ENCODE measurements at places on chromosomes 7 and 10.

- no peak for DNase-seq
These were observed 189.7 kb downstream of the CCDC3 start for GRCh38 chr10:12811826-12812225.

DNA sequence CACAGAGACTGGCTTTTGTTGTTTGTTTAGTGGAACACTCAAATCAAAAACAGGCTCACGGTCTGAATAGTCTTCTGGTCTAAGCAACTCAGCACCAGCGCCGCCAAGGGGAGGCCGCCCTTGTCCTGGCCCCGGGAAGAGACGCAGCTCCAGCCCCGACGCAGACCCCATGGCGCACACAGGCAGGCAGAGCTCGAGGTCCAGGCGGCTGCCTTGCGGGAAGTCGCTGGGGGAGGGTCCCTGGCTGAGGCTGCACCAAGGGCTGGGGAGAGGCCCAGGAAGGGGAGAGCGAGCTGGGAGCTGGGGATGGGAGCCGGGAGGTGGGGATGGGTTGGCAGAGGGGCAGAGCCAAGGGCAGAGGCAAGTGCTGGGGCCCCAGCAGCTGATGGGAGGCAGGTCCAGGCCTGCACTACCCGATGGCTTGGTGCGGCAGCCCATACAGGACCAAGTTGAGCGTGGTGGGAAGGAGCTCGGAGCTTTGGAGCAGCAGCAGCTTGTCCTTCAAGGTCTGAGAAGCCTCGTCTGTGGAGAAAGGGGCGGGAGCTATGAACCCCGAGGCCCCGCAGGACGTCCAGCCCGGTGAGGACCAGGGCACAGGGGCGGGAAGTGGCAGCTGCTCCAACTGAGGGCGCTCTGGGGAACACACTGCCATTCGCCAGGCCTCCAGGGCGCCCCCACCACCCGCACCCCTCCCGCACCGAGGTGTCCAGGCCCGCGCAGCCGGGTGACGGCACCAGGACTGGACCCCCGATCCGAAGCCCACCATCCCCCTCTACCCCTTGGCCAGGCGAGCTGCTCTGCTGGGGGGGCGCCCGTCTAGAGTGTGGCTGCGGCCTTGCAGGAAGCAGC, 22.7 kb upstream of the NKX6-2 start:
- no peak for DNase-seq

DNA sequence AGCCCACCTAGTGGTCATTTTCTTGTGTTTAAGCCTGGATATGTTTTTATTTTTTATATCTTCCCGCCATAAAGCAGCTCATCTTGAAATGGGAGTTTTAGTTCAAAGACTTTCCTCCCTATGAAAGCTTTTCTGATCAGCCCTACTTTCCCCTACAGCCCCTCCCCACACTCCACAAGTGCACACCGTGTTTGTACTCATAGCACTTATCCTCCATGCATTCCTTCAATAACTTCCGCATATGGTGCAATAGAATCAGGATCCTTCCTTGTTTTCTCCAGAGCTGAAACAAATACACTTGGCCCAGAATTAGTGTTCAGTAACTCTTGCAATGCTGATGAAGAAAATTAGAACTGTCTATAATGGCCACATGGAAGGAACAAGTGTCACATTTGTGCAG, 235.9 kb downstream of the KCNMA1 start:
- no peak for DNase-seq

DNA sequence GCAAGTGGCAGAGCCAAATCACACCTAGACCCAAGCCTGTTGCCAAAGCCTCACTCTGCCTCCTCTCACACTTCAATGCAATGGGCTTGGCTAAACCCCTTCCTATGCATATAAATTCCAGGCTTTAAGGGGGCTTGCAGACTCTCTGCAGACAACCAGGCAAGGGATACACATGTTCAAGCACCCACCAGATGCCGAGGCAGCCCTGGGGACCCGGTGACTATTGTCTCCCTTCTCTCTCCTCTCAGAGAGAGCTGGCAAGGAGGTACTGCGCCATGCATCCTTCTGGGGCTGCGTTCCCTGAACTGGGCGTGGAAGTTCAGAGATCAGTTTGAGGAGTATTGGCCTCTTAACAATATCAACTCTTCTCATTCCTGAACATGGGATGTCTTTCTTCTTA, 131.2 kb downstream of the ARHGAP22 start:
- no peak for DNase-seq

GRCh38 chr7:20131776-20132175, 85.4 kb downstream of the MACC1 start:
- DNase-seq, result no peak

- DNase-seq, result no peak
These were observed 127.6 kb upstream of the CXCL12 start for GRCh38 chr10:44512431-44513022.

DNA sequence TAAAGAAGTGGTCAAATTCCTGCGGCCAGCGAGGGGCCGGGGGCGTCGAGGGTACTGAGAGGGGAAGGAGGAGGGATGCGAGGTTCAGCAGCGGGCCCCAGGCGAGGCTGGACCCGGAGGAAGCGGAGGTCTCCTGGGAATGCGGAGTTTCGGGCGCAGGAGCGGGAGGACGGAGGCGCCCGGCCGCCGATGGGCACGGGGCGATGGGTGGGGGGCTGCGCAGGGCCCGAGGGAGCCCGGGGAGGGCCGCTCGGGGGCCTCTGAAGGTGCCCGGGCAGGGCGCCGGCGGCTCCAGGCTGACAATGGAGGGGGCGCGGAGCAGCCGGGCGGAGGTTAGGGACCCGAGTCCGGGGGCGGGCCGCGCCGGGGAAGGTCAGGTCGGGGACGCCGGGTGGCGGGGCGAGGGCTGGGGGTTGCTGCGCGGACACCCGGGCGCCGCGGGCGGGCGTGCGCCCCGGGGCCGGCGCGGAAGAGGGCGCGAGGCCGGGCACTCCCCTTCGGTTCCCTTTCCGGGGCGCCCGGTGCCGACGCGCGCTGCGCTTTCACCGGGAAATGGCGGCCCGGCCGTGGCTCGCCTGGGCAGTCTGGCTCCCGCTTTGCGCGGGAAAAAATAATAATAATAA, 683 bp downstream of the MACROH2A2 start:
- no peak for DNase-seq

DNA sequence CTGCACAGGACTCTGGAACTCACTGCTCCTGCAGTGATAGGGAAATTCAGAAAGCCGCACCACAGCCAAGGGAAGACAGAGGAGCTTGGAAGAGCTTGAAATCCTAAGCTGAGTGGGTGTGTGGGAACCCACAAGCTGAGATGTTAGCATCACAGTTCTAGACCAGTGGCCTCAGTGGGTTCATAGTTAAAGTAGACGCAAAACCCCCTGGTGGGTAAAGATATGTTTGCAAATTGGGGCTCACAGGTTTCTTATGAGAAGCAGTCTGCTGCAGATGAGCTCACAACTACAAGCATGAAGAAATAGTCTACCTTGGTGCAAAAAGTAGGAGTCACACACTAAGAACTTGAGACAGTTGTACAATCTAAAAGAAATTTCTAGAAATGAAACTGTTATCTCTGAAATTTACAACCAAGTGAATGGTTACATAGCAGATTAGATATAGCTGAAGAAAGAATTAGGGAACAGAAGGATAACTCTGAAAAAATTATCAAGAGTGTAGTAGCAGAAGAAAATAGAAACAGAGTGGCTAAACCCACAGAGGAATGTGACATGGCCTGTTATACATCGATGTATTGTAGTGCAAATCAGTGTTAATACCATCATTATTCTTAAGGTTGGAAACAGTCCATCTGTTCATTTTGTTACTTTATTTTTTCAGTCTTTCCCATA, 77.2 kb downstream of the DYNC2I1 start:
- no peak for DNase-seq

DNA sequence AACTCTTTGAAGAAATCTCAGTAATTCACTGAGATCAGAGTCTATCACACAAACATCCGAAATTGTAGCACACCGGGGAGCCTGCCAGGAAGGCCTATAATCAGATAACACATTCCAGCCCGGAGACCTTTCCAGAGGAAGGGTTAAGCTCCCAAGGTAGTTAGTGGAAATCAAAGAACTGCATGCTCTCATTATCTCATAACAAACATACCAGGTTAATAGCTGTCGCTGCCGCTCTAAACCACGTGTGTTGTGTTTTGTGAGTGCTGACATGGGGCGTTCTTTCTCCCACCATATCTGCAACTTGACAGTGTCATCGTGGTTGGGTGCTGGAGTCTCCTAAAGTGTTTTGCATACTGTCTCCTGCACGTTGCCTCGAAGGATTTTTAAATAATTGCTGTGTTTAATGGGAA, 120.7 kb upstream of the CARD11 start:
- DNase-seq, result no peak

DNA sequence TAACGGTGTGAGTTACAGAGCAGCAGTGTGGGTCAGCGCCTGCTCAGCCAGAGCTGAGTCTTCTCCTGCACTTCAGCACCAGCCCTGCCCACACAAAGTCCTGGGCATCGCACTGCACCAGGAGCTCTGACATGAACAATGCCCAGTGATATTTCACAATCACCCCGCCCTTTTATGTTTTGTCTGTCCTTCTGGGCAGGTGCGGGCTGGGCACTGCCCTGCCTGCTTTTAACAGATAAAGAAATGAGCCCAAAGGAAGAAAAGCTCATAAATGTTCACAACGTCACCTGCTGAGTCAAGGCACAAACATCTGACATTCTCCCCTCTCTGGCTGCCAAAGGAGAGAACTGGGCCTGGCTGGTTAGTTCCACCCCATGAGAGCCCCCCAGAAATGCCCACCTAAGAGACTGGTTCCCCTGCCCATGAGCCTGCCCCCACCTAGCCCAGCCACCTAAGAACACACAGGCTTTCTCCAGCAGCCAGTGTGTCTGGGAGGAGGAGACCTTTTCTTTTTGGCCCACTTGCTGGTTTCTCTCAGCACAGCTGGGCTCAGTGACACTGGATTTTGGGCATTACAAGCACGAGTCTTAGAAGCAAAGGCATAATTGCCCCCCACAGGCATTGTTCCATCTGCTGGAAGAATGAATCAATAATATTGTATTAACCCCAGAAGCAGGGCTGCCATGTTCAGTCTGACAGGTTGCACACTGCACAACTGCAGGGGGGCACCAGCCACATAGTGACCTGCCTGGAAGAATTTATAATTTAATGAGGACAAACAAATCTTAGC, 22.3 kb downstream of the CALML3 start:
- DNase-seq, result no peak

- peak; percentile 95 for DNase-seq
These were observed 19.7 kb upstream of the CCSER2 start for GRCh38 chr10:84308481-84309304.

- no peak for DNase-seq
These were observed 34.0 kb downstream of the CUL2 start for GRCh38 chr10:35056133-35056532.

GRCh38 chr10:123565691-123566660, 100.2 kb upstream of the GPR26 start:
- no peak for DNase-seq

GRCh38 chr10:1378473-1378872, 322.3 kb downstream of the WDR37 start:
- DNase-seq, result no peak

DNA sequence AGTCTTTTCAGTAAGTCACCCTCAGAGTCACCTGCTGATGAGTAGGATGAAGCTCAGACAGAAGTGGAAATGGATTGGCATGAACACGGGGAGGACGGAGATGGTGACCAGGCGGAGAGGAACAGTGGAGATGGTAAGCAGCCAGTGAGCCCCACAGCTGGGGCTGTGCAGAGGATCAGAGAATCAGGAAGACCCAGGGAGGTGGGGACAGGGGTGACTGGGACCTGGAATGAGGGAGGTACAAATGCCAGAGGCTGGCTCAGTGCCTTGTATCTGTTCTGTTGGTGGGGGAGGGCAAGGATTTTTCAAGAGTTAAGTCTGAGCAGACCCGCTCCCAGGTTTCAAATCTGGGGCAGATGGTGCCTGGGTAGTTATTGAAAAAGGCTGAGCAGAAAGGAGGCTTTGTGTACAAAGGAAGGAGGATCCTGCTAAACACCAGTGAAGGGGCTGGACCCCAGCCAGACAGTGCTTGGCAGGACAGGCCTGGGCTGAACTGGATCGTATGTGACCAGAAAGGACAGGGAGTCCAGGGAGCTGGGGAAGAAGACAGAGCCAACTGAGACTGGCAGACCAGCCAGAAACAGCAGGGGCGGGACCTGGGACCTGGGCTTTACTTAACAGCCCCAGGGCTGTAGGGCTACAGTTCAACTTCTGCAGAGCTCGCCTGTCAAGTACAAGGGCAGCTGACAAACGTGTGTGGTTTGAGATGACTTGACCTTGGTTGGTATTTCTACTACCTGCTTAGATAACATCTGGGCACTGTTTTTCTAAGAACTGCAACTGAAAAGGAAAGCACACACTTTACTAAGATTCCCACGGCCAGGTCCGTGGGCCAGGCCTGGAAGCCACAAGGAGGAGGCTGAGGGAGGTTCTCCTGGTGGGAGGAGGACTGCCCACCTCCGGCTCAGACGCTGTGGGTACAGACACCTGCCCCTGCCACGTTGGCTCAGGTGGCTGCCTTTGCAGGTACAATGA, 13.2 kb upstream of the FRMPD2 start:
- no peak for DNase-seq

DNA sequence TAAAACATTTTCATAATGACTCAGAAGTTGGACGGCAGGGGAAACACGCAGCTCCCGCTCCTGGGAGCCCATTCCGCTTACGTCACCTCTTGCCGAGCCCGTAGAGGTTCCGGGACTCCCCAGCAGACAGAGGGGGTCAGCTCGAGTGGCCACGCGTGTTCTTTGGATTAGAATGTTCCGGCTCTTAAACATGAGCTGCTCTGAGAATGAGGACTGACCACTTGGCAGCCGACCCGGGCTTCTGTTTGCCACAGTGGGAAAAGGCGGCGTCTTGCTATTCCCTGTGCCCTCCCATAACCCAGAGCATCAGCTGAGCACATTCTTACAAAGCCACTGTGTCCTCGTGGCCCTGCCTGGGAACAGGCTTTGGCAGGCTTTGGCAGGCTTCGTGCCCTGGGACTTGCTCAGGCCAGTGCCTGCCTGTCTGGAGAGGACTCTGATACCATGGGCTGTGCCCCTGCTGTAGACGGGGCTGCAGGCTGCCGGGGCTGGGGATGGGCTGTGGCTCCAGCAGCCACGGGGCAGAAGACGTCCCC, 40.1 kb downstream of the PFKP start:
- no peak for DNase-seq

DNA sequence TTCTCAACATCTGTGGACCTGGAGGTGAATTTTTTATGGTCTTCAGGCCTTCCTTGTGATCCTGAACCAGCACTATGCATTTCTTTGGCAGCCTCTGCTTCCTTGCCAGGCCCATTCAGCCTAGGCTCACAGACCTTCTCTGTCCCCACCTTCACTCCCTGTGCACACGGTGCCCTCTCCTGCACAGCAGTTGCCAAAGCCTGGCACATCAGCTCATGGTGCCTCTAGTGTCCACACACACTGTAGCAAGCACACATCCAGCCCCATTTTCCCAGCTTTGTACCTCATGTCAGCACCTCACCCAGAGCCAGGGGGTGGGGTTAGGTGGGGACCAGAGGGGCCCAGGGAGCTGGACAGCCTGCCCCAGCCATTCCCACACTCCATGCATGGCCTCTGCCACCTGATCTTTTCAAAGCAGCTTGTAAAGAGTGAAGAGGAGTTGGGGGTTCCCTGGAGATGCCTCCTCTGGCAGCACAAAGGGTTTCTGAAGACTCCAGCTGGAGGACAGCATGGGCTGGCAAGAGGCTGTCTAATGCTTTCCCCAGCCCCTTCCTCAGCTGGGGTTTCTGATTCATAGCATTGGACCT, 57.9 kb upstream of the TMEM72 start:
- no peak for DNase-seq

- no peak for DNase-seq
These were observed 54.2 kb downstream of the RBM33 start for GRCh38 chr7:155698633-155699032.

- no peak for DNase-seq
These were observed 277.8 kb upstream of the NEBL start for GRCh38 chr10:21174715-21175495.

GRCh38 chr10:100291356-100291755, 4.9 kb upstream of the BLOC1S2 start:
- peak; percentile 19 for DNase-seq
